Activated T-cell treated with anti-CD3 and anti-CD28 coated beads, Interleukin-2, amount 50 U/mL, for 24 hours (primary cell): ENCODE measurements at places on chromosomes 11 and 22.

DNA sequence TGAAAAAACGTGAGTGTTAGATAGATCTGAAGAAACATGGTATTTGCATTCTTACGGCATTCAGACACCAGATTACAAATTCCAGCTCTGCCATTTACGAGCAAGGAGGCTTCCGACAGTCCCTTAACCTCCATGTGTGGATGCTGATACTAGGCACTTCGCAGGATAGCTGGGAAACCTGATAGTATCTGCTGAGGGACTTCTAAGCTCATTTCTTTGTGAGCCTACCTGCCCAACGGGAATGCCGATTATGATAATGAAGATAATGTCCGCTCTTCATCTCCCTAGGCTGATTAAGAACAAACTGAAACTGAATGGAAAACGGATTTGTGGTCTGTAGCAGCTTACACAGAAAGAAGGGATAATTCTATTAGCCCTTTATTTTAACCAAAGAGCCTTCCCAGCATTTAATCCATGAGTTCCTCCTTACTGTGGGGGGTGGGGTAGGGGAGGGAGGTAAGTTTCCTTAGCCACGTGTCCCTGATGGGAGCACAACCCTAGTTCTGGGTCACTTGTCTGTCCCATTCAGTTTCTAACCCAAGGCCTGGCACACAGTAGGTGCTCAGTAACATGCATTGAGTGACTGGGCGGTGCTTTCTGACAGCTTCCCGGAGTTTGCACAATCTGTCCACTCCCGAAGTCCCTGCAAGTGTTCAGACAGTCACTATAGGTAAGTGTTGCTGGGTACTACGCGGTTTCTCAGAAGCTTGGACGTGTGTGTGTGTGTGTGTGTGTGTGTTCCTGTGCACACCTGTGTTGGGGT is 39.2 kb downstream of the CD6 start:
- peak overlapping the region; percentile 89 for H3K27ac ChIP-seq
- no peak for DNase-seq
- peaks cover 71% of the 10 kb centered on the region for H3K4me1 ChIP-seq
- H3K36me3 ChIP-seq, result peaks cover 97% of the 10 kb centered on the region
- no peaks in the 10 kb centered on the region for H3K27me3 ChIP-seq
- no peak overlapping the region for H3K4me3 ChIP-seq

DNA sequence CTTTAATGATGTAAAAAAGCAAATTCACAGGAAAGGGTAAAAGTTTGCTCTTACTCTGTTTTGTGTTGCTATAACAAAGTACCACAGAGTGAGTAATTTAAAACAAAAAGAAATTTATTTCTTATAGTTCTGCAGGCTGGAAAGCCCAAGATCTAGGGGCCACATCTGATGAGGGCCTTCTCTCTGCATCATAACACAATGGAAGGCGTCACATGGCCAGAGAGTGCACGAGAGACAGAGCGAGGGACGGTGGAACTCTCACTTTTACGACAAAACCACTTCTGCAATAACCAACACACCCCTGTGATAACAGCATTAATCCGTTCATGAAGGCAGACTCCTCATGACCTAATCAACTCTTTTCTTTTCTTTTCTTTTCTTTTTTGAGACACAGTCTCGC is 31.1 kb downstream of the CD6 start:
- H3K36me3 ChIP-seq, result peaks cover 96% of the 10 kb centered on the region
- no peaks in the 10 kb centered on the region for H3K27me3 ChIP-seq
- DNase-seq, result no peak
- H3K27ac ChIP-seq, result peak overlapping the region; percentile 97
- H3K4me1 ChIP-seq, result peaks cover 90% of the 10 kb centered on the region
- peak overlapping the region; percentile 78 for H3K4me3 ChIP-seq

DNA sequence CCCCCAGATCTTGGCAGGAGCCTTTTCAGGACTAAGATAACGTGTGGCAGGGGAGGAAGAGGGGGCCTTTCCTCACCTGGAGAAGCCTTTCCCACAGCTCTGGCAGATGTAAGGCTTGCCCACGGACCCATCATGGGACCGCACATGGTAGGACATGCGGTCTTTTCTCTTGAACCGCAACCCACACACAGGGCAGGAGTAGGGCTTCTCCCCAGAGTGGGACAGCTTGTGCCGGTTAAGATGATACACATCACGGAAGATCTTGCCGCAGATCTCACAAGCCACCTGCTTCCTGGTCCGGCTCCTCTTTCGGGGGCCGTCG is 1.9 kb downstream of the PATZ1 start:
- peaks cover 69% of the 10 kb centered on the region for H3K36me3 ChIP-seq
- no peaks in the 10 kb centered on the region for H3K27me3 ChIP-seq
- no peak for DNase-seq
- peaks cover 65% of the 10 kb centered on the region for H3K4me1 ChIP-seq
- H3K27ac ChIP-seq, result peak overlapping the region; percentile 94
- H3K4me3 ChIP-seq, result peak overlapping the region; percentile 92

GRCh38 chr22:19424186-19424500 is 7.4 kb downstream of the HIRA start:
- H3K4me1 ChIP-seq, result peaks cover 84% of the 10 kb centered on the region
- no peak overlapping the region for H3K27ac ChIP-seq
- peaks cover 57% of the 10 kb centered on the region for H3K36me3 ChIP-seq
- no peak for DNase-seq
- no peaks in the 10 kb centered on the region for H3K27me3 ChIP-seq
- H3K4me3 ChIP-seq, result no peak overlapping the region

- H3K36me3 ChIP-seq, result no peaks in the 10 kb centered on the region
- DNase-seq, result no peak
- no peak overlapping the region for H3K4me3 ChIP-seq
- H3K27ac ChIP-seq, result no peak overlapping the region
Observed at GRCh38 chr11:67666676-67667489, 7.5 kb downstream of the ALDH3B2 start.

GRCh38 chr11:66688561-66689534 is 11.2 kb upstream of the RBM4B start:
- no peaks in the 10 kb centered on the region for H3K4me1 ChIP-seq
- H3K4me3 ChIP-seq, result no peak overlapping the region
- H3K27me3 ChIP-seq, result no peaks in the 10 kb centered on the region
- H3K36me3 ChIP-seq, result no peaks in the 10 kb centered on the region

DNA sequence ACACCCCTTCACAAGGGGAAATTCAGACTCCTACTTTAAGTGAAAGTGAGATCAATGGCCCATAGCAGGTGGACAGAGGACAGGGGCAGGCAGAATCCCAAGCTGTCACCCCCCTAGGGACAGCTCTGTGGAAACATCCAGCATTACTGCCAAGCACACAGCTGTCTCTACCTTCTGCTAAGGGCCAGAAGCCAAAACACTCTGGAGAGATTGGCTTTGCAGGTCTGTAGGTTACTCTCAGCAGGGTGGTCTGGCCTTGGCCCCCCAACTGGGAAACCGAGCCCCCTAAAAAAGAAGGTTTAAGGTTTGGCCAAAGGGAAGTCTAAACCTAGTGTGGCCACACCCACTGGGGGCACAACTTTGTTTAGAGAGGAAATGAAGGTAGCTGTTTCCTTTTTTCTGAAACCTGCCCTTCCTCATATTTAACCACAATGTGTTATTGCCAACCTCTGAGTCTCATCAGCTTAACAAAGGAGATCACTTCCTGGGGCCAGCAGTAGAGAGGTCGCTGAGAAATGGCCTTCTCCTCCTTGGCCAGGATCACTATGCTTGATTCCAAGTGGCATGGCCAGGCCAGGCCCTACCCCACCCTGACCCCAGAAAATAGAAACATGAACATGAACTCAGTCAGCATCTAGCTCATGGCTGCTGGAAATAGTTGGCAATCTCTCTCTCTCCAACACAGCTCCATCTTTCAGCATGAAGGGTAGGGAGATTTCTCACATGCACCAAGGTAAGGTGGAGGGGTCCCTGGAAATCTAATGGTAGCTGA is 25.9 kb upstream of the SCARF2 start:
- peaks cover 21% of the 10 kb centered on the region for H3K36me3 ChIP-seq
- peaks cover 50% of the 10 kb centered on the region for H3K4me1 ChIP-seq
- peak overlapping the region; percentile 90 for H3K27ac ChIP-seq
- no peaks in the 10 kb centered on the region for H3K27me3 ChIP-seq
- peak overlapping the region; percentile 31 for H3K4me3 ChIP-seq
- peak; percentile 54 for DNase-seq

- H3K27ac ChIP-seq, result peak overlapping the region; percentile 90
- peak; percentile 83 for DNase-seq
- peak overlapping the region; percentile 37 for H3K4me3 ChIP-seq
- peaks cover 62% of the 10 kb centered on the region for H3K36me3 ChIP-seq
- peaks cover 73% of the 10 kb centered on the region for H3K4me1 ChIP-seq
Observed at GRCh38 chr11:61041755-61042518, 60.4 kb upstream of the CD5 start.

- H3K27me3 ChIP-seq, result peaks cover 25% of the 10 kb centered on the region
- H3K4me1 ChIP-seq, result no peaks in the 10 kb centered on the region
- no peaks in the 10 kb centered on the region for H3K36me3 ChIP-seq
- H3K4me3 ChIP-seq, result no peak overlapping the region
- DNase-seq, result no peak
Observed at GRCh38 chr11:59365232-59366018, 6.7 kb downstream of the OR5AN1 start.

DNA sequence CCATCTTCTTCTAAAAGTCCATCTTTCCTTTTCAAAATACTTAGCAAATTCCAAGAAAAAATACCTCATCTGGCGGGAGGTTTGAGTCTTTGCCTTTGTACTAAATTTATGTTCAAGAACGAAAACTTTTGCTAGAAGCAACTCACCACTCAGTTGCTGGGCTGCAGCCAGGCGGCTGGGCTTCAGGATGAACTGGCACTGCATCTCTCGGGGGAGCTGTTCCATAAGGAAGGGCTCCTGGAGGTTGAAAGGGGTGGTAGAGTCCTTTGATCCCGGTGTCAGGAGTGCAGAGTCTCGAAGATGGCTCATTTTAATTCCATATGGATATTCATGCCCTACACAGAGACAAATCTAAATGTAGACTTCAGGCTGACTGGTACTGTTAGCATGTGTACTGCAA is 105.8 kb downstream of the ARHGAP20 start:
- H3K27me3 ChIP-seq, result peaks cover 3% of the 10 kb centered on the region
- no peaks in the 10 kb centered on the region for H3K4me1 ChIP-seq
- H3K36me3 ChIP-seq, result no peaks in the 10 kb centered on the region
- H3K27ac ChIP-seq, result no peak overlapping the region
- DNase-seq, result no peak

DNA sequence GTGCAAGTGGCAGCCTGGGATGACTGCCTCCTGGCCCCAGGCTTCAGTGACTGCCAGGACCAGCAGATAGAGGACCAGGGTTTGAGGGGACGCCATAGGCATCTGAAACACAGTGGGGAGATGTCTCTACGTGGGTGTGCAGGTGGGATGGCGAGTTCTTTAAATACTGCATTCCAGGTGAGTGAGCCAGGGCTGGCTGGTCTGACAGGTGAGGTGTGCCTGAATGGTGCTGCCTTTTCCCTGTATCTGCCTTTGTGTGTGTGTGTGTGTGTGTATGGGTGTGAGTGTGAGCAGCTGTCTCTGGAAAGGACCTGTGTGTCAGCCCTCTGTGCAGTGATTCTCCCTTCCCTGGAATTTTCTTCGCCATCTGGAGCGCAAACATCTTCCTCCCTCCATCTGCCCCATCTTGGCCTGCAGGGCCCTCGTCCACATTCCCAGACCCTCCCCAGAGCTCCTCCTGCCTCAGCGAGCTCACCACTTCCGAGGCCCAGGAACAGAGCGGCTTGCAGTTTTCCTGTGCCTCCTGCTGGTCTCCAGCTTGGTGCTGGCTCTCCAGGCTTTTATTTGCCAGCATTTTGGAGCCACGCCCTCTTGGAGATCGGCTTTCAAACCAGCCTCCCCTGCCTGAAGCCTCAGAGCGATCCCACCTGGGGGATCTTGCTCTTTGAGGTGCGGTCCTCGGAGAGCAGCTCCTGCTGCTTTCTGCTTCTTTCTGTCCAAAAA is at the start of gene GPHA2:
Gene GPHA2, minus strand, starts transcription at position 535 of the 723 bp plus-strand sequence. Its CDS starts 433 bp downstream, at position 102.
- H3K4me3 ChIP-seq, result no peak within 1 kb of the TSS
- no peak for DNase-seq
- H3K27ac ChIP-seq, result no peak within 1 kb of the TSS
- H3K36me3 ChIP-seq, result peaks cover 24% of the 10 kb centered on the region
- no peaks in the 10 kb centered on the region for H3K27me3 ChIP-seq
- H3K4me1 ChIP-seq, result peaks cover 2% of the 10 kb centered on the region

DNA sequence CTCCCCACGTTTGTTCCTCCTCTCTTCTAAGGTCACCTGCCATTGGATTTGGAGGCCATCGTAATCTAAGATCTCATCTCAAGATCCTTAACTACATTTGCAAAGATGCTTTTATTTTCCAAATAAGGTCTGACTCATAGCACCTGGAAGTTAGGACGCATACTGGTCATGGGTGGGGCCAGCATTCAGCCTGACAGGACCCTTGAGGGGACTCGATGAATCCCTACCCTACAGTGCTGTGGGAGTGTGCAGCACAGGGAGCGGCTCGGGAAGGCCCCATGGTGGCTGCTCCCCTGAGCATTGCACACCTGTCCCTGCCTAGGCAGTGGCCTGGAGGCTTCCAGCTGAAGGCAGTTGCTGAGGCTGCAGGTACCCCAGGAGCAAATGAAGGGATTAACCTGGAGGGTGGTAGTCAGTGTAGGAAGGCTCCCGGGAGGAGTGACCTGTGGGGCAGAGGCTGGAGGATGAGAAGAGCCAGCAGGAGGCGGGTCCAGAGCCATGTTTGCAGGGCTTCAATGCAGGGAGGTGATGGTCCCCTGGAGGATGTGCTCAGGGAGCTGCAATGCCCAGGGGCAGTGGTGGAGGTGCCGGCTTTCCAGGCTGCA is 362.2 kb downstream of the CTTN start:
- H3K27me3 ChIP-seq, result peaks cover 36% of the 10 kb centered on the region
- no peak overlapping the region for H3K27ac ChIP-seq
- DNase-seq, result no peak
- H3K4me1 ChIP-seq, result no peaks in the 10 kb centered on the region
- no peak overlapping the region for H3K4me3 ChIP-seq

- no peak overlapping the region for H3K27ac ChIP-seq
- peaks cover 3% of the 10 kb centered on the region for H3K36me3 ChIP-seq
- no peak overlapping the region for H3K4me3 ChIP-seq
- DNase-seq, result no peak
- no peaks in the 10 kb centered on the region for H3K4me1 ChIP-seq
- no peaks in the 10 kb centered on the region for H3K27me3 ChIP-seq
Observed at GRCh38 chr22:37982938-37983859, 1.2 kb downstream of the SOX10 start.

DNA sequence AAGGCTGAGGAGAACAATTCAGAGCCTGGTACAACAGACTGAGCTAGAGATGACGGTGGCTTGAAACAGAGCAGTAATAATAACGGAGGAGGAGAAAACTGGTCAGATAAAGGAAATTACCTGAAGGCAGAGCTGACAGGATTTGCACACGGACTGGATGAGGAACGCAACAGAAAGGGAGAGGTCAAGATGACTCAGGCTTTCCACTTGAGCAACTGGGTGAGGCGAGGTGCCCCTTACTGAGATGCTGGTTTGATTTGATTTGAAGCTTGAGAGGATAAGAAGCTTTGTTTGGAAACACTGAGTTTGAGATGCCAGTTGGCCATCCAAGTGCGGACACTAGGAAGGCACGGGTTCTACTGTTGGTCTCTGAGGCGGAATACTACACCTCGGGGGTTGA is 35.4 kb upstream of the NRIP3 start:
- no peaks in the 10 kb centered on the region for H3K36me3 ChIP-seq
- DNase-seq, result no peak
- H3K27me3 ChIP-seq, result peaks cover 12% of the 10 kb centered on the region
- H3K4me3 ChIP-seq, result no peak overlapping the region
- H3K27ac ChIP-seq, result no peak overlapping the region
